ENCODE measurements at places on chromosomes 12 and 14.
A peak's percentile ranks its signal among the peaks of the same experiment; 100 is the strongest.

- DNase-seq = no peak
These were observed 21.1 kb downstream of the OR6J1 start for GRCh38 chr14:22623047-22623446.

DNA sequence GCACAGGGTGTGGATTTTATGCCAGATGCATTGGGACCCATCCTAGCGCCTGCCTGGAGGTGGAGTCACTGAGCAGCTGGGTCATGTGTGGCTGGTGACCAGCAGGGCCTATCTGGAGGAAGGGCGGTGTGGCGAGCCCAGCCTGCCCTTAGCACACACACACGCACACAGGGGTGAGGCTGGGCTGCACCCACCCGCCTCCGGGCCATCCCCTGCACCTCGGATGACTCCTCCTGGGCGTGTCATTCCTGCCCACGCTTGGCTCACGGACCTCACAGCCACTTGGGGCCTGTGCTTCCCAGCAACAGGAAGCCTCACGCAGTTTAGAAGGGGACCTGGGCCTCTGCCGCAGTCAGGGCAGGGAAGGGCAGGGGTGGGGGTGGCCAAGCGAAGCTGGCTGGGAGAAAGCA is 36.2 kb upstream of the FZD10 start:
- no peak for DNase-seq

DNA sequence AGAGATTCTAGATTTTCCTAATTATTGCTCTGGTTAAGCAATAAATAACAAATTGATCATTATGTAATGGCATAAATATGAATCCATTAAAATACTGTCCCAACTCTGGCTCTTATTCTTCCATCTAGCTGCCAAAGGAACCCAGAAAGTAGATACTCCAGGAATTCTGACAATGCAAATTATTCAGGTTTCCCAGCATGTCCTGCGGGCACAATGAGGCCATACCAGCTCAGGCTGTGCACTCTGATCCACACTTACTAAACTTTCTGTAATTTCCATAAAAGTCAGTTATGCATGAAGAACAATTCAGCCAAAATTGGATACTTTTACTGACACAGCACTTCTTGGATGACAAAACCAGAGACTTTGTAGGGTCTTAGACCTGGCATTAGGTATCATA is 576.3 kb downstream of the KCNH5 start:
- no peak for DNase-seq

GRCh38 chr12:98397323-98398105 is 117.9 kb upstream of the TMPO start:
- DNase-seq = no peak

DNA sequence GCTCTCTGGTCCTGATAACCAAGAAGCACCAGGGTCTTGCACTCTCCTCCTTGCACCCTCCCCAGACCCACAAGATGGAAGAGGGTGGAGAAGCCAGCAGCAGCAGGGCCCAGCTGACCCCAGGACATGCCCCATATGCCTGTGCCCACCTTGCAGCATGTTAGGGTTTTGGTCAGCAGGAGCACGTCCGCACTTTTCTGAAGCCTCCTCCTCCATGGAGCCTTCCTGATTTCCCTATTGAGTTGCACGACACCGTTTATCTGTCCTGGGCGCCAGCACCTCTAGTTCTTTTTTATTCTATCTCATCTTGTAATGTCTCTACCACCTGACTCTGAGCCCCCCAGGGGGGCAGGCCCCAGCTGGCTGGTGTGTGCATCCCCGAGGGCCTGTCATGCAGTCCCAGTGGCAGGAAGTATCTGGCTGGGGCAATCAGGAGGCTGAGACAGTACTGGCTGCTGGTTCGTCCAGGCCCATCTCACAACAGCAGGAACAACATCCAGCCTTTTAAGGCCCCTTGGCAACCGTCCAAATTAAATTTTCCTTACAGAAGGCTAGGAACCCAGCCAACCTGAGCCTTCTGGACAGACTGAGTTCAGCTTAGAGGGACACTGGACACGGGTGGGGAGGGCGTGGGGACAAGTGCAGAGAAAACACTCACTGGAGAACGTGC is 39.6 kb downstream of the CCDC85C start:
- DNase-seq = no peak

- DNase-seq = no peak
These were observed 25.1 kb downstream of the MEG3 start for GRCh38 chr14:100850841-100851585.

DNA sequence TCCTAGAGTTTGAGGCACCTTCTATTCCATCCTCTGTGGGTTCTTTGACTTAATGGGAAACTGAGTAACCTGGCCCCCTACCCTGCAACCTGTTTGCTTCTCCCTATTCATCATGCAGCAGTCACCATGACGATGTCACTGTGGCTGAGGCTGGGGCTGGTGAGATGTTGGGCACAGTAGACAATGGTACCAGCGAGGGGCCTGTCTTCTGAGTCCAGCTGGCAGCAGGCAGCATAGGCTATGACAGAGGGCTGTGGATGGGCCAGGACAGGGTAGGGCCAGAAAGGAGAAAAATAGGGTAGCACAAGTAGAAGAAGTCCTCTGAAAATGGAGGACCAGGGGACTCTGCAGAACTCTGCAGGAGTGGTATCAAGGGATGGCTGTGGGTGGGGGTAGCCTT is 2.0 kb downstream of the CIROP start:
- DNase-seq = no peak

DNA sequence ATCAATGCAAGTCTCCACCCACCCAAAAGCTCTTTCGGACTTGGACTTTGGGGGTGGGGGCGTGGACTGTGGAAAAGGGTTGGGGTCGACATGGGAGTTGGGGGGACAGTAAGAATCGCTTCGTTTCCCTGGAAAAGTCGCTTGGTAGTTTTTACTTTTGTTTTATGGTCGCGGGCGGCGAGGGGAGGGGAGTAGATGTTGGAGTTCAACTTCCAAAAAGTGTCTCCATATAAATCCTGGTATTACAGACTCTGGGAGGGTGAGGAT is 568 bp upstream of the BCL11B start:
- DNase-seq = no peak

DNA sequence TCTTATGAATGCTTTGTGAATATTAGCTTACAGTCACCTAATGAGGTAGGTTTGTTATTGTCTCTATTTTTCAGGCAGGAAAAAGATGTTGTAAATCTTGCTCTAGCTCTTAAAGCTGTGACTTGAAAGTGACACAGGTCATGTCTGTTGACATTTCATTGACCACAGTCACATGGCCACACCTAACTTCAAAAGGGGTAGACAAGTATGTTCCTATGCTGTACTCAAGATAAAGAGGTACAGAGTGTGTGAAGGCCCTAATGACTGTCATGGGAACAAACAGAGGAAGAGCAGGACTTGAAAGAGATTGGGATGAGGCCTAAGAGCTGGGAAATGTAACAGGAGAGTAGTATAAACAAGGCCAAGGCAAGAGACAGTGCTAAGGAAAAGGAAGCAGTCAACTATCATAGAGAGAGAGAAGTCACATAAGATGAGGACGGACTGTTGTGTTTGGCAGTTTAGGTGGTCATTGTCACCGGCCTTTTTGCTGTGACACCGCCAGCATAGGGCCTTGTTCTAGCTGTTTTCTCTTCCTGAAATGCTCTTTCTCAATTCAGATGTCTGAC is 181.0 kb downstream of the CFAP54 start:
- no peak for DNase-seq

- peak; percentile 65 for DNase-seq
These were observed 128.5 kb downstream of the SLC15A5 start for GRCh38 chr12:16148938-16149337.
